ENCODE measurements at places on chromosomes 7 and 10.

- DNase-seq = no peak
These were observed 275.2 kb downstream of the POU6F2 start for GRCh38 chr7:39252916-39253315.

DNA sequence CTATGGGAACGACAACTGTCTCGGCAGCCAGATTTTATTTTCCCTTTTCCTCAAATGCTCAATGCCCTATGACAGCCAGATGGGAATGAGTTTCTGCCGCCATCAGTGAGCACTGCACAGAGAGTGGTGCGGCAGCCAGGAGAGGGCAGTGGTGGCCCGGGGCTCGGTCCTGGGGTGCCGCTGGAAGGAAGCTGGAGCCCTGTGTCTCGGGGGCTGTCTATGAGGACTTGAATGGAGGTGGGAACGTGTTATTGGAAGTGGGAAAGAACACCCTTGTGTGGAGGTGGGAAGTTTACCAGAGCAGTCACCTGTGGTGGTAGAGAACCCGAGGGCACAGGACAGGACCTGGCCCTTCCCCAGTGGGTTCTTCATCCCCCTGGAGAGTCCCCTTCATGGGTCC, 35.8 kb downstream of the JAKMIP3 start:
- no peak for DNase-seq

DNA sequence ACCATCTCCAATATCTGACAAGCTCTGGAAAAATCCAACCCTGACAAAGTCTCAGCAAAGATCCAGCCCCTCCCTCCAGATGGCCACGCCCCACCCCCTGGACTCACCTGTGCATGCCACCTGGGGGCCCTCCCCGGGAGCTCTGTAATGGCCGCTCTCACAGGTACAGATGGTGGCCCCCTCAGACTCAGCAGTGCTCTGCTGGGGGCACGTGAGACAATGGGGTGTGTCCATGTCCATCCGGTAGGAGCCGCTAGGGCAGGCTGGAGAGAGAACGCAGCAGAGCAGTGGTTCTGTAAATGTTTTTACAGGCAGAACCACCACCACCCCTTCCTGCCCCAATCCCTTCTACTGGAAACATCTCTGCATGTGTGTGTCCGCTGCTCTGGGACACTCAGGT, 9.5 kb downstream of the EPHA1 start:
- DNase-seq = no peak

- DNase-seq = no peak
These were observed 101.3 kb upstream of the DNAJB12 start for GRCh38 chr10:72455889-72456595.

DNA sequence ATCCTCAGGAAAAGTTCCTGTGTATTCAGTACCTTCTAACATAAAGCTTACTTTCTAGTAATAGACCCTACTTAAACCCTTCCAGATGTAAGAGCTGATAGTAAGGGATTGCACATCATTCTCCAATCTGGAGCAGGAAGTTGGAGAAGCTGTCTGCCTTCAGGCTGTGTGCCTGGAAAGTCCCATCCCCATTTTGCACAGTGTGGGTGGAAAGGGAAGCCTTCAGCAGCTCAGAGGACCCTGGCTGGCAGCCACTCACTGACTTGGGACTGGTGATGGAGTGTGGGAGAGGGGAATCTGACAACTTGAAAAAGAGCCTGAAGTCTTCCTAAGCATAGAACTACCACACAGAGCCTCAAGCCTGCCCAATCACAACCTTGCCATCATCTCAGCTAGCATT, 164.1 kb upstream of the ADO start:
- DNase-seq = no peak

- DNase-seq = no peak
These were observed 36.3 kb downstream of the SUFU start for GRCh38 chr10:102540023-102540422.

DNA sequence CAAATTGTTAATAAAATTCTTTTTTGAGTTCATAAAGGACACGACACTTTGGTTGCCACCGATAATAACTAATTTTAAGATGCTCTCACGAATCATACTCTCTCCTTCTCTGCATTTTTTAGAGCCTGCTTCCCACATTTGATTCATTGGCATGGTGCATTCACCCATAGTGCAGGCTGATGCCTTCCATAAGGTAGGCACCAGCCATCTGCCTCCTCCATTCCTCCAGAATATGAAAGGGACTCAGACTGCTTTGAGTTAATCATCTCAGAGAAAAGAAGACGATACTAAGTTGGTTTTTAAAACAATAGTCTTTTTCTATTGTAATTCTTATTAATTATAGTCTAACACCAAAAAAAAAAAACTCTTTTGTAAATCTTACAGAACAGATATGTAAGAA, 33.9 kb upstream of the LRRN3 start:
- no peak for DNase-seq

DNA sequence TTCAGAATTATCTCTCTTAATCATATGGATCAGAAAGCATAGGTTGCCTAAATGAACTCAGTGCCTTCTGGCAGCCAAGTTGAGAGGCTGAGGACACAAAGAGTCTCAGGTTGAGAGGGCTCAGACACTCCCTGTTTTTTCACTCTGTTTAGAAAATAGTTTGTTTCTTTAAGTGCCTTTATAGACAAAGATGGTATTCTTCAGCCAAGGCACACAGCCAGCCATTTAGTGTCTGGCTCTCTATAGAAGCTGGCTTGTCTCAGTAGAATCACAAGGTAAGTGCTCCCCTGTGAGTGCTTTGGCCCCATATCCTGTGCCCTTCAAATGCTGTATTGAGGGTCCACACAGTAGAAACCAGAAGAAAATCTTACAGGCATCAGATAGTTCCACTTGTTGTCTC, 3.6 kb downstream of the GPR158 start:
- no peak for DNase-seq

DNA sequence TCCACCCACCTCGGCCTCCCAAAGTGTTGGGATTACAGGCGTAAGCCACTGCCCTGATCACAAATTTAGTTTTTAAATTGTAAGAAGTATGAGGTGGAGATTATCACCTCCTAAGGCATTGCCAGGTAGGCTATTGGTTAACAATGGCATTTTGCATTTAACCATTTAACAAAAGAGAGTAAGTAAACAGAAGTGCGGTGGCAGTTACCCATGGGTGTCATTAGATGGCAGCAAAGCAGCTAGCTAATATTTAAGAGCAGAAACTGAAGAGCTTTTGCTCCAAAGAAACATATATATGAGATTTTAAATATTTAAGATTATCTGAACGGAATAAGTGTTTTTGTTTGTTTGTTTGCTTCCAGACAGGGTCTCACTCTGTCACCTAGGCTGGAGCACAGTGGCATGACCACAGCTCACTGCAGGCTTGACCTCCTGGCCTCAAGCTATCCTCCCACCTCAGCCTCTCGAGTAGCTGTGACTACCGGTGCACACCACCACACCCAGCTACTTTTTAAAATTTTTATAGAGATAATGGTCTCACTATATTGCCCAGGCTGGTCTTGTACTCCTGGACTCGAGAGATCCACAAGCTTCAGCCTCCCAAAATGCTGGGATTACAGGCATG, 325.5 kb upstream of the C7orf33 start:
- no peak for DNase-seq

- DNase-seq = no peak
These were observed 38.3 kb upstream of the SRGN start for GRCh38 chr10:69049566-69049961.

DNA sequence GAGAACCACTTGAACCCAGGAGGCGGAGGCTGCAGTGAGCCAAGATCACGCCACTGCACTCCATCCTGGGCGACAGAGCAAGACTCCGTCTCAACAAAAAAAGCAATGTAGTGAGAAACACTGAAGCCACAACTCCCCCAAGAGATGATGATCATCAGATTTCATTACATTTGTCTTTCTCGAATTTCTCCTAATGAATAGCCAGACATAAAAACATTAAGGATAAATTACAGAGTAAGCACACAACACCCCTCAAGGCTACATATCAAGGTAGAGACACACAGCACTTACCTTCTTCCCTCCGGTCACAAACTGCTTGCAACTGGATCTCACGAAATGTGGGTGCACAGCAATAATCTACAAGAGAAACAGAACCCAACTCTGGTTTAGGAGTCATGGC, 91.5 kb downstream of the VPS41 start:
- no peak for DNase-seq

DNA sequence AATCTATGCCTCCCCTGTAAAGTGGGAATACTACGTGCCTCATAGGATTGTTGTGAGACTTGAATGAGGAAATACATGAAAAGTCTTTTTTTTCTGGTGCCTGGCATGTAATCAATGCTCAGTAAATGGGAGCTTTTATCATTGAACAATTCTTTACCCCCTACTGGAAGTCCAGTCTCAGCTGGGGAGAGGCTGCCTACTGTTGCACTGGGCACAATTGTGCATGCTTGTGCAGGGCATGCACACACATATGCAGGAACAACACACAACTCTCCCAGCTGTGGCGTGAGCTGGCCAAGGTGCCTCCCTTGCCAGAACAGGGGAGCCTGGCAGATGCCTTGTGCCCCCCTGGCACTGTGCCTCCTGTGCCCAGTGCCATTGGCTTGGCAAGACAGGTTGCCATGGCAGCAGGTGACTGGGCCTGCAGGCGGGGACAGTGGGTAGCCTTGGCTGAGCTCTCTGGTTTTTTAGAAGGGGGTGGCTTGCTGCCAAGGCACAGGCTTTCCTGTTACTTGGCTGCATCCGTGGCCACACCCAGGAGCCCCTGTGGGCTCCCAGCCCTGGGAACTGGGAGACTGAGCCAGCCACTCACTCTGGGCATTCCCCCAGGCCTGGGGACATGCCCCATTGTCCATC, 16.1 kb upstream of the PALD1 start:
- no peak for DNase-seq

DNA sequence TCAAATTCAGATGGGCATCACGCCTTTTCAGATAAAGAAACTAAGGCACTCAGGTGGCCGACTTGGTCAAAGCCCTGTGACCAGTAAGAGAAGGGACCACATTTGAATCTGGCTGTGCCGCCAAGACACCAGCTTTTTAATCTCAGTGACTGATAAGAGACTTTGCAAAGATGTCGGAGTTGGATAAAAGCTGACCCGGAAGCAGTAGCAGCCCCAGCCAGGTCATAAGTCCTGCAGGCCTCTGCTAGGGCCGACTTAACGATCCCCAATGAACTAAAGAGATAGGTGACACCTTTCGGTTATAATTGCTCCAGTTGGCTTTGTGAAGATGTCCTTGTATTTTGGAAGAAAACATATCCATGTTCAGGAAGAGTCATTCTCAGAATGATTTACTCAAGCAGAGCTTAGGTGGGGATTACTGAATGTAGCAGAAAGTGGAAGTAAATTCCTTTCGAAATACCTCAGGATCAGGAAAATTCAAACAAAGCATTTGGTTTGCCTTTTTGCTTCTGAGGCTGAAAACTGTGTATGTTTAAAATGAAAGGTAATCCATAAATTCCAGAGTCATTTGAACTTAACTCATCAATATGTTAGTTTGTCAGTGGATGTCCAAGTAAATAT, 164.2 kb upstream of the PITRM1 start:
- no peak for DNase-seq

- DNase-seq = no peak
These were observed 50.0 kb upstream of the GRB10 start for GRCh38 chr7:50832744-50833143.

DNA sequence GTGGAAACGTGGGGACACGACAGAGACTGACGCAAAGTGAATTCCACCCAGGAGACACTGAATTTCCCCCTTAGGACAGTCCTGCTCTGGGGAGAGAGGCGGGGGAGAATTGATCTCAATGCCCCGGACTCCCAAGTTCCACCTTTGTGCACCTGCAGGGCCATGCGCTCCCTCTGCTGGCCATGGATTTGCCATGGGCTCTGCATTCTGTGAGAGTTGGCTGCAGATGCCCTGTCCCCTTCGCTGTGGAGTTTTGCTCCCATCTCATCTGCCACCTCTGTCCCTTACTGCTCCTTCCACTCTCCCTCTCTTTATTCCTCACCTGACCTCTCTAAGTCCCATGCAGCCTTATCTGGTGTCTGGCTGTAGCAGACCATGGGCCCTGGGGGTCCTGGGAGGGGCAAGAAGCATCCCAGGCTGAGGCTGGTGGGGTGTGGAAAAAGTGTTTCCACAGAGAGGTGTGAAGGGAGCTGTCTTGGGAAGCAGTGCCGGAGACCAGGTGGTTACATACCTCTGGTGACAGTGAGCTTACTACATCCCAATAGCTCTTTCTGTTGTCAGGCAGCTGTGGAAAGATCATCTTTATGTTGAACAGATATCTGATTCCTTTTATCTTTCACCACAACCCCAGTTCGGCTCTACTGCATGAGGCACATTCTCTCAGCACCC, 14.3 kb downstream of the GHRHR start:
- DNase-seq = peak; percentile 11

DNA sequence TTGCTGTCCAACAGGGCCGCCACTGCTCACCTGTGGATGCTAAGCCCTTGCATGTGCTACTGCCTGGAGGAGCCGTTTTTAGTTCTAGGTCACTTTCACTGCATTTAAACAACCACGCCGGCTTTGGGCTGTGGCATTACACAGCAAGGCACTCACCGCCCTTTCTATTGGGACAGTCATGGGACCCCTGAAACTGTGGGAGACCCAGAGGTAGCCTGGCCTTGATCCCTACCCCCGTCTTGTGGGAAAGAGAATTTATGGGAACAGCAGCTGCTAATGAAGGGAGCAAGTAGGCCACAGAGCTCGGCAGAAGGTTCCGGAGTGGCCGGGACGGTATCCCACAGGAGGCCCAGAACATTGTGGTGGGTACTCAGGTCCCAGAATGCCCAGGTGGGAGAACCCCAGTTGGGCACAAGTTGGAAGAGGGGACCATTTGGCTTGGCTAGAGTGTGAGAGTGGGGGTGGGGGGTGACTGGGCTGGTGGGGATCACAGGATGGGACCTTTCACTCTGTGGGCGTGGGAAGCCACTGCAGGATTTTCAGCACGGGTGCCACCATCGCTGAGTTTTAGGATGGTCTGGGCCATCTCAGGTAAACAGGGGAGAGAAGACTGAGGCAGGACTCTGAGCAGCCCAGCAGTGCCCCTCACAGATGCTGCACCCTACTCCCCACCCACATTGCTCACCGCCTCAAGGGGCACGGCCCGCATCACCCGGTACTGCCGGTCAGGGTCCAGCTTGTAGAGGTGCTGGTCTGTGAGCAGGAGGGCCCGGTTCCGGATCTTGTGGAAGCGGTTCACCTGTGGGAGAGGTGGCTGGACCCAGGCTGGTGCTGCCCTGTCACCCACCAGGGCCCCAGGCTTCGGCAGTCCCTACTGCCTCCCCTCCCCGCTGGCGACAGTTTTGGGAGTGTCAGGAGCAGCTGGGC, 15.2 kb downstream of the MYO1G start:
- DNase-seq = no peak

DNA sequence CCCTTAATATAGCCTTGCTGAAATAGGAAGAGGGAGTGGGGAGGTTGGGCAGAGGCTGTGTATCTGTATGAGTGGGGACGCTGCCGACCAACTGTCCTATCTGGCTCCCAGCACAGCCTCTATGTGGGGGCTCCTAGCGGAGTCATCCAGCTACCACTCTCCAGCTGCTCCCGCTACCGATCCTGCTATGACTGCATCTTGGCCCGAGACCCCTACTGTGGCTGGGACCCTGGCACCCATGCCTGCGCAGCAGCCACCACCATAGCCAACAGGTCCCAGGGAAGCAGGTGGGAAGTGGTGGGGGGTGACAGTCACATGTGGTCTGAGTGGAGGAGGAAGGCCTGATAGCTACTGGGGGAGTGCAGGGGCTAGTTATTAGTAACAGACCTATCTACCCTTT, 6.6 kb downstream of the MRPL43 start:
- no peak for DNase-seq

GRCh38 chr7:158375034-158375433, 212.6 kb downstream of the PTPRN2 start:
- no peak for DNase-seq

GRCh38 chr7:9242636-9243035, 809.2 kb downstream of the NXPH1 start:
- no peak for DNase-seq

Data from activated CD4-positive, alpha-beta T cell treated with anti-CD3 and anti-CD28 coated beads, Interleukin-2, amount 50 U/mL, for 1 hour (primary cell).